ENCODE measurements at places on chromosomes 12 and 14.

- no peak overlapping the region for H3K27ac ChIP-seq
- H3K36me3 ChIP-seq: peaks cover 12% of the 10 kb centered on the region
- H3K4me1 ChIP-seq: peaks cover 5% of the 10 kb centered on the region
- H3K4me3 ChIP-seq: no peak overlapping the region
- no peak for DNase-seq
Observed at GRCh38 chr12:132620113-132620898, 1.7 kb downstream of the P2RX2 start.

- H3K27ac ChIP-seq: no peak overlapping the region
- H3K4me1 ChIP-seq: peaks cover 10% of the 10 kb centered on the region
- peaks cover 18% of the 10 kb centered on the region for H3K27me3 ChIP-seq
- H3K36me3 ChIP-seq: no peaks in the 10 kb centered on the region
- H3K4me3 ChIP-seq: no peak overlapping the region
Observed at GRCh38 chr14:74568380-74568649, 43.7 kb downstream of the LTBP2 start.

- H3K36me3 ChIP-seq: no peaks in the 10 kb centered on the region
- H3K27ac ChIP-seq: no peak overlapping the region
- no peak for DNase-seq
- no peaks in the 10 kb centered on the region for H3K27me3 ChIP-seq
Observed at GRCh38 chr14:51168215-51168613, 71.8 kb upstream of the TMX1 start.

DNA sequence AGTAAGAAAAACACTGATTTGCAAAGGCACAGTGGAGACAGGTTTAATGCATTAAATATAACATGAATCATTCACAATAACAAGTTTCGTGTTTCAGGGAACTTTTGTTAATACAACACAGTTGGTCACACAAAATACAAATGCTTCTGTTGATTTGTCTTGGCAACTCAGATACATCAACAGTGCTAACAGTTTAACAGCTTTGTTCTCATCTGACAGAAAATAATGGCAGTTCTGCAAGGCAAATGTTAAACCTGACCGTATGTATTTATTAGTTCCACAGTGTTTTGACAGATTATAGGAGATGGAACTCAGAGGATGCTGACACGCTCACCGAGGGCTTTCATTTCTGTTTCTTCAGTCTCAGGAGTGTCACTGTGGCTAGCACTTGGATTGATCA lies 350.7 kb downstream of the PRKD1 start:
- H3K27me3 ChIP-seq: no peaks in the 10 kb centered on the region
- no peaks in the 10 kb centered on the region for H3K4me1 ChIP-seq
- no peaks in the 10 kb centered on the region for H3K36me3 ChIP-seq
- DNase-seq: no peak

DNA sequence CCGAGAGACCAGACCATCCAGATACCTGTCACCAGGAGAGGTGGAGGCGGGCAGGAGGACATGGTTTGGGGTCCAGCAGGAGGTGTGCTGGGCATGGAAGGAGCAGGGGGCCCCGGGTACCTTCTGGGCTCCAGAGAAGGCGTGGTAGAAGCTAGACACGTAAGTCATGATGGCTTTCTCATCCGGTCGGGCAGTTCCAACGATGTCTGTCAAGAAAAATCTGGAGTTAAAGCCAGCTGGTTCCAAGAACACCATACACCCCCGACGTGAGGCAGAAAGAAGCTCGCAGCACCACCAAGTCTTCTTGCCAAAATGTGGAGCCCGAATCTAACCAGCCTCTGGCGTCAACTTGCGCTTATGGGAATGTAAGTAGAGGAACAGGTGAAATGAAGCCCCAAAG lies 76.7 kb downstream of the ACTN1 start:
- no peaks in the 10 kb centered on the region for H3K27me3 ChIP-seq
- no peak for DNase-seq

DNA sequence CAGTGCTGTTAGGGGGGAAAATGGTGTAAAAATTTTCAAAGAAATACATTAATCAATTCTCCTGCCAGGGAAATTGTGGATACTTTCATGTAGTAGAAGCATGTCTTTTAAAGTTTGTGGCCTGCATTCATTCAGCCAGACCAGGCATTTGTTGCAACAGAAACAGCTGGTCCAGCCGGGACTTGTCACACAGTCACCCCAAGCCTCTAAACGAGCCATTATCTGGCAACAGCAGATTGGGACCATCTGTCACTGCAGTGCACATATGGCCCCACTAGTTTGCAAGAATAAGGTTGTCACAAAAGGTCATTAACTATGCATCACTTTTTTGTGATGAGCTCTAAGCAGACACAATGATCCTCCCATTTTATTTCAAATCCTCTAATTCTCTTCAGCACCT lies 193.9 kb downstream of the PHLDA1 start:
- H3K4me3 ChIP-seq: no peak overlapping the region
- no peak overlapping the region for H3K27ac ChIP-seq
- no peaks in the 10 kb centered on the region for H3K4me1 ChIP-seq
- H3K36me3 ChIP-seq: no peaks in the 10 kb centered on the region
- H3K27me3 ChIP-seq: no peaks in the 10 kb centered on the region
